ENCODE measurements at places on chromosomes 13 and 19. TPM values are rescaled to one million over a fixed set of nuclear protein-coding genes. Genes with fewer than 3 reads are reported as not detected.

Gene SSC5D
- 1.2 TPM for total RNA-seq

Gene CCL25
- not detected for total RNA-seq

Gene ZNF490
- 0.67 TPM for total RNA-seq

Gene RGL3
- 2.0 TPM for total RNA-seq

Gene LSM7
- total RNA-seq: 151 TPM

Gene RFC3
- 23.5 TPM for total RNA-seq

Gene ZNF135
- not detected for total RNA-seq

Gene TMEM150B
- not detected for total RNA-seq

Gene PCDH17
- 0.13 TPM for total RNA-seq

Gene CRX
- not detected for total RNA-seq

Gene NMRK2
- total RNA-seq: not detected

Gene KLK6
- 0.23 TPM for total RNA-seq

Gene SLAIN1
- total RNA-seq: 0.55 TPM
